ENCODE measurements at places on chromosomes 1 and 21. TPM values are rescaled to one million over a fixed set of nuclear protein-coding genes. Genes with fewer than 3 reads are reported as not detected.

The CD1E gene
- total RNA-seq, result not detected

The DIPK1A gene
- total RNA-seq, result 3.6 TPM

The FUCA1 gene
- 5.7 TPM for total RNA-seq

The S100A8 gene
- total RNA-seq, result 1.6 TPM

The KCNQ4 gene
- total RNA-seq, result 0.35 TPM

The HES4 gene
- total RNA-seq, result 26.0 TPM

DNA sequence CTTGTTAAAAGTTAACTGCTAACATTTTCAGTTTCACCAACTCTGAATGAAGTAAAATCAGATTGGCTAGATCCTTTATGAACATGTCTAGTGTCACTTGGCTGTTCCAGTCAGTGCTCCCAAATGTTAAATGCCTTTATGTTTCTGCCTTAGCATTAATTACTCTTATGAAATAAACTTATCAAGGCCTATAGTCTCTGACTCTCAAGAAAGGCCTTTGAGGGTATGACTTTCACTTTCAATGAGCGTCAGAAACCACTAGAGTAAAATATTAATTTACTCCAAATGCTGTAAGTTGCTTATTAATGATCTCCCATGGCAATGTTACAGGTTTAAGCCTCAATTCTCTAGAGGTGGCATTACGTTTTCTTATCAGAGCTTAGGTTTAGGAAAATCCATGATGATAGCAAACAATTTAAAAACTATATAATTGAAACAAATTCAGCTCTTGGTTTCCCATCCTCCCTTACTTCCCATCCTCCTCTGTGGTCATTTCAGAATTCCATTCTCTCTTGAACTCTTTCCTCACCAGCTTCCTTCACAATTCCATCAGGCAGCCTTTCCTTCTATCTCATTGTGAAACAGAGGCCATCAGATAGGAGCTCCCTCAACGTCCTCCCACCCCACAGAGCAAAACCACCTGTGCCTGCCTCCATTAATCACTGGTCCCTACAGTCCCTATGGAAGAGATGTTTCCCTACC, 108.6 kb upstream of the COP1 start:
- no peak for DNase-seq

DNA sequence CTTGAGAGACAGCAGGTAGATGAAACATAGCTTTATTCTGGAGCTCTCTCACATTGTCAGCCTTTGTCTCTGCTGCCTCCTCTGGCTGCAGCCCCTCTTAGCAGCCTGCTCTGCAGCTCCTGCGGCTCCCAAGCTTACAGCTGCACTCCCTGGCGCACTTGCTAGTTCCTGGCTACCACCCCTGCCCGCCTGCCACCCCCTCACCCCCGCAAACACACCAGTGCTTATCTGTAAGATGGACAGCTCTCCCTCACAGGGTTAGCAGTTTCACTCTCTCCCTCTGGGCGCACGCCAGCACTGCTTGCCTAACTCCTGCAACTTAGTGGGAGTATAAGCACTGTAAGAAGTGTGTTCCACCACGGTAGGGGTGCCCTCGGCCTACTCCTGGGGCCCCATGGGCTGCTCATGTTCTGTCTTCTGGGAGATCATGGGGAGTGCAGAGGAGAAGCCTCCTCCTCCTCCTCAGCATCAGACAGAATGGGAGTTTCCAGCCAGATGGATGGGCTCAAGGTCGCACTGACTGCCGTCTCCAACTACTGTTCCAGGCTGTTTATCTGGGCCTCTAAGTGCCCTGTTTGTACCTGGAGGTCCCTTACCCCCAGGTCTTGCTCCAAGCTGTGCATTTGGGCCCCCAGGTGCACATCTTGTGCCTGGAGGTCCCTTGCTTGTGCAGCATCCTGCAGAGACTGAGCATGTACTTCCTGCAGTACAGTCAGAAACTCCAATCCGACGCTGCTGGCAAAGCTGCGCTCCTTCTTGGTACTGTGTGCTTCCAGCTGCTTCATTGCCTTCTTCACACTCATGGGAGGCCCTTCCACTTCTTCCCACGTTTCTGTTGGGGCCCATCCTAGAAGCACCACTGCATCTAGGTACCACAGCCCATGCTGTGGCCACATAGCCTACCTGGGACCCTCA, 1388.1 kb downstream of the AMY1C start:
- no peak for DNase-seq

- DNase-seq, result no peak
Observed at GRCh38 chr1:83694449-83694848, 304.5 kb downstream of the TTLL7 start.

DNA sequence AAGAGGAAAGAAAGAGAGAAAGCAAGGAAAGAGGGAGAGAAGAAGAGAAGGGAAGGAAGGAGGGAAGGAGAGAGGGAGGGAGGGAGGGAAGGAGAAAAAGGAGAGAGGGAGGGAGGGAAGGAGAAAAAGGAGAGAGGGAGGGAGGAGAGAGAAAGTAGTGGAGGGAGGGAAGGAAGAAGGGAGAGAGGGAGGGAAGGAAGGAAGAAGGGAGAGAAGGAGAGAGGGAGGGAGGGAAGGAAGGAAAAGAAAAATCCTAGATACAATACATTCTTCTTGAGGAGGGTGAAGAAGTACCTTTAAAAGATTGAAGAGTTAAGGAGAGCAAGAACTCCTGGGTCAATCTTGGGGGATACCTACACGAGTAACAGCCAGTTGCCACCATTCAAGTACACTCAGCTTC, 29.2 kb downstream of the MCOLN2 start:
- no peak for DNase-seq

GRCh38 chr1:162062542-162063015, 6.9 kb upstream of the NOS1AP start:
- no peak for DNase-seq
